Adrenal gland (tissue), 19 donors: ENCODE measurements at places on chromosomes 2 and 18. TPM values are rescaled to one million over a fixed set of nuclear protein-coding genes. Genes with fewer than 3 reads are reported as not detected.
A peak's percentile ranks its signal among the peaks of the same experiment; 100 is the strongest.

SERPINB4 gene
- not detected for total RNA-seq

RSAD2 gene
- total RNA-seq = 3.8 TPM

CCDC74A gene
- total RNA-seq = 8.4 TPM

GRCh38 chr18:78603102-78603983, 376.3 kb upstream of the SALL3 start:
- no peak for DNase-seq

DNA sequence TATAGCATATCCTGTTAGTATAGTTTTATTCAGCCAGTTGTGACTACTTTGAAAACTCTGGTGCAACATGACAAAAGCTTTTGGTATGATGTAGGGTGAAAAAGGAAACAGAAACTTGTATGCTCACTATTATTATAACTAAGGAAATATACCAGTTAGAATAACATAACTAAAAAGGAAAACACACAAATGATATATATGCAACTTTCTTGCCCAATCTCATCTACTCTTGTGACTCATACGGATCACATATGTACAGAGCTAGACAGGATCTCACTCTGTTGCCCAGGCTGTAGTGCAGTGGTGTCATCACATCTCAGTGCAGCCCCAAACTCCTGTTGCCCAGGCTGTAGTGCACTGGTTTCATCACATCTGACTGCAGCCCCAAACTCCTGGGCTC, 12.4 kb upstream of the TLK1 start:
- DNase-seq = no peak

DNA sequence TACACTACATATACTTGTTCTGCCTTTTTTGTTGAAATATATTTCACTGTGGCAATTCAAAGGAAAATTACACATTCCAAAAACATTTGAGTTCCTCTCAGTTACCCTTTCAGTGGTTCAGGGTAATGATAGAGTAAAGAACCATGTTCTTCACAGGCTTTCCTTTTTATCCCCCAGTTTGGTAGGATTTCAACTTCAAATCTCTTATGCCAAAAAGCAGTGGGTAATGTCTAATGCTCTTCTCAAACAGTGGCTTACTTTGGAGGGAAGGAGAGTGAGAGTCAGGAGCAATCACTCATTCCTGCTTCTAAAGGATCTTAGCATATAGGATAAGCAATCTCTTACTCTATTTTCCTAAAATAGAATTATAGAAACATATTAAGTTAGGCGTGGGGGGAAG, 290.6 kb downstream of the ZEB2 start:
- no peak for DNase-seq

DNA sequence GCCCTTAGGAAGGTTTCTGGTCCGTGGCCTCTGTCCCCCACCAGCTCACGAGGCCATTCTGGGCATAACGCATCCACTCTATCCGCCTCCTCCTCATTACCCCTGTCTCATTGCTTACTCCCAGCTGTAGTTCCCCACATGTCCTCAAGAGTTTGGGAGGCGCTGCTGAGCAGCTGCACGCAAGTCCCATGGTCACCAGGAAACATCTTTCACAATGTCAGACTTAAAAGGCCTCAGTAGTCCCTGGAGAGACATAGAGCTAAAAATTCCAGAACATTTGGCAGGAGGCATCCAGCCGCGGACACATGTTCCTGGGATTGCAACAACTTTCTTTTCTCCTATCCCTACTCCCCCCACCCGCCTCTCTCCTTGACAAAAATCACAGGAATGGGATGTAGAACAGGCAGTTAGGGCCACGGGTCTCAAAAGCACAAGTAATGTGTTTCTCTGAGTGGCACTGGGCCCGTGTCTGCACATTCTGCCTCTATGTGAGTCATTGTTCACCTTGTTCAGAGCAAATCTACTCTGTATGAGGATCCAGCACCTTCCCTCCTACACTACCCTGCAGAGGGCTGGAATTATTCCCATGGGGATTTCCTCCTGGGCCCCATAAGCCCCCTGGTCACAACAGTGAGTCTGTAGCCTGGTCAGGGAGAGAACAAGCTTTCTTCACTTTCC, 8.1 kb downstream of the LBH start:
- peak; percentile 75 for DNase-seq

DNA sequence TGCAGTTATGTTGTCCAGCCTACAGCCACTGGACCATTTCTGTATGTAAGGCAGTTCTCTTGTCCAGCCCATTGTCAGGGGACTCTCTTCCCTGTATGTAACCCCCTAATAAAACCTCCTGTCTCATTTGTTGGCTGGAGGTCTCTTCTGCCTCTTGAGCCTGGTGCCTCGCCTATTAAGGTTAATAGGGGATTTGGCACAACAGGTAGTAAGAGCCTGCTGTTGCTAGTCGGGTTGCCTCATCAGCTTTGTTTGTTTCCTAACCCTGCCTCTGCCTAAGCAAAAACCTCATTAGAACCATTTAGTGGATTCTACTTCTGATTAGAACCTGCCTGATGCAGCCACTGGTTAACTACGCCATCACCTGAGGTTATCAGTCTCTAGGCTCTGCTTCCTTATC, 62.2 kb upstream of the STPG4 start:
- no peak for DNase-seq

- no peak for DNase-seq
Measured at GRCh38 chr2:171855401-171855800, 38.6 kb downstream of the SLC25A12 start.
